Activated CD4-positive, alpha-beta T cell treated with anti-CD3 and anti-CD28 coated beads for 36 hours (primary cell): ENCODE measurements at places on chromosomes 2 and 18.
A peak's percentile ranks its signal among the peaks of the same experiment; 100 is the strongest.

DNA sequence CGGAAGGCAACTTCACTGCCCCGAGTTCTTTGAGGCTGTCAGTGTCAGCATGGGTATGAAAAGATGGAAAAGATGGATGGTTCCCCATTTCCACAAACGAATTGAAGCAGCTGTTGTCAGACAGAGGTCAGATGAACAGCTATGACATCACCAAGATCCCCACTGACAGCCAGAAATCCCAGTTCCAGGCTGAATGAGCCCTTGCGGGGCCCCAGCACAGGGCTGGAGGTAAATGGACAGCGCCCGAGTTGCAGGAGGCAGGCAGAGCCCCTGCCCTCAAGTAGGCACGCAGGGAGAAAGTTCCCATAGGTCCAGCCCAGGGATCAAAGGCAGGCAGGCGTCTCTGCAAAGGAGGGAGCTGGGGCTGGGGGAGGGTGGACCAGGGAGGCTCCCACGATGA is 169.5 kb upstream of the AGAP1 start:
- DNase-seq: no peak

DNA sequence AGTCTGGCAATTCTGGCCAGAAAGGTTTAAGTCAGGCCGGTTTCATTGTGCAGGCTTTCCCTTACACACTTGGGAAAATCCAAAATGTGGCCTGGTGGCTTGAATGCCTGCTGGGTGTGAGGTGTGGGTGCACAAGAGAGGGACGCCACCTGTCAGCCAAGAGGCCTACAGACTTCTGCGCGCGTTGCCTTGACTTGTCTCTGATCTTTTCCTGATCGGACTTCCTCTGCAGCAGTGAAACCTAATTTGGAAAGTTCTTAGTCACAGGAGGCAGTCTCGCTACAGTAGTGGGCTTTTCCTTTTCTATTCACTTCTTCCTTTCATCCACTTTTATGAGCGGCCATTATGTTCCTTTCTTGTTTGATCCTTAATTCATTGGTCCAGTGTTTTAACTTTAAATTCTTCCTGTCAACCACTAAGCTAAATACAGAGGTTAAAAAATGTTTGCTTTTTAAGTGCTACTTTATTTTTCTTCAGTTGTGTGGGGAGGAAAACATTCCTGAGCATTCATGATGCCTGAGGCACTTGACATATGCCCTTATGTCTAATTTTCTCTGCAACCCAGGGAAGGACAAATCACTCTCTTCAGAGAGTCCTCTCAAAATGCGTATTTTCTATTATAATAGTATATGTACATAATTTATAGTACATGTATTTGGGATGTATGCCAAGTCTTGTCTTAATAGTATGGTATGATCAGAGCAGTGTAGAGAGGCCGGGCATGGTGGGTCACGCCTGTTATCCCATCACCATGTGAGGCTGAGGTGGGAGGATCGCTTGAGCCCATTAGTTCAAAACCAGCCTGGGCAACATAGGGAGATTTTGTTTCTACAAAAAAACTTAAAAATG is 128.9 kb downstream of the WDSUB1 start:
- peak; percentile 43 for DNase-seq

- no peak for DNase-seq
Observed at GRCh38 chr2:240208631-240209211, 68.3 kb upstream of the OTOS start.

- DNase-seq: no peak
Observed at GRCh38 chr2:198376677-198377076, 572.3 kb downstream of the PLCL1 start.

GRCh38 chr2:28209261-28209691 is 183.4 kb upstream of the FOSL2 start:
- DNase-seq: no peak

- DNase-seq: no peak
Observed at GRCh38 chr18:36403896-36404820, 106.6 kb downstream of the FHOD3 start.

DNA sequence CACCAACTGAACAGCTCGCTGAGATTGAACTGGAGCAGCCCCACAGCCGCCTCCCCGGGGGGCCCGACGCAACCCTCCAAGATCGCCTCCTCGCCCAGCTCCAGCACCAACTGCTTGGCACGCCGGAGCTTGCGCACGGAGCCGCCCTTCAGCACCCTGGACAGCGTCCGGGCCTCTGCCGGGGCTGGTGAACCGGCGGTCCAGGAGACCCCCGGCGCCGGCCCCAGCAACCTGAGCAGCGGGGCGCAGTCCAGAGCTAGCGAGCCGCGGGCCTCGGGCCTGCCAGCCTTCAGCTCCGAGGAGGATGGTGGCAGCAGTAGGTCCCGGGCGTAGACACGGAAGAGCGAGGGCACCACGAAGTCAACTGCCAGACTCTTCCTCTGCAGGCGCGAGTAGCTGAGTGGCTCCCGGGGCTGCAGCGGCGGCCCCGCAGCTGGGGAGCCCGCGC is 1.2 kb downstream of the ALK start:
- DNase-seq: peak; percentile 79

DNA sequence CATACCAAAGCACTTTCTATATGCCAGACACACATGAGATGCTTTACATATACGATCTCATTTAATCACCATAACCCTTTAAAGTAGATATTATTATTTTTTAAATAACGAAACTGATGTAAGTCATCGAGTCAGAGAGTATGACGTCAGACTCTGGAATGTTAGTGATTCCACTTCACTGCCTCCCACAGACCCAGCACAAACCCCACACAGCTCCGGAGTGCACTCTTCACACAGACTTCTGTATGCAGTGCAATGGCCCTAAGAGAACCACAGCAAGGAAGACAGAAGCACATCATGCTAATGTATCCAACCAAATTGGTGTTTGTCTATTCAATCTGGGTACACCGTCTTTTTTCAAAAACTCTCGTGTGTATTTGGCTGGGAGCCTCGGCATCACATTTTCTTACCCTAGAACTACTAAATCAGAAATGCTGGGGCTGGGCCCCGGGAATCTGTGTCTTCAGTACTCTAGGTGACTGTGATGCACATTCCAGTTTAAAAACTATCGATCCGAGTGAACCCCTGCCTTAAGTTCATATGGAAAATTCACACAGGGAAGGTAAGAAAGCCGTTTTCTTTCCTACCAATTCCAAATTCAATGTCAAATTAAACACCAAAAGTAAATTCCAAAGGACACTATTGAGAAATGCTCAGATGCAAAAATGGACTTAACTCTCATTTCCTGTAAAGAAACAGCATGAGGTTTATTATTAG is 117.7 kb upstream of the ACVR1C start:
- DNase-seq: no peak

GRCh38 chr2:75560022-75560767 is 544 bp downstream of the EVA1A start:
- peak; percentile 34 for DNase-seq

GRCh38 chr2:11861044-11861443 is 114.6 kb downstream of the LPIN1 start:
- no peak for DNase-seq

DNA sequence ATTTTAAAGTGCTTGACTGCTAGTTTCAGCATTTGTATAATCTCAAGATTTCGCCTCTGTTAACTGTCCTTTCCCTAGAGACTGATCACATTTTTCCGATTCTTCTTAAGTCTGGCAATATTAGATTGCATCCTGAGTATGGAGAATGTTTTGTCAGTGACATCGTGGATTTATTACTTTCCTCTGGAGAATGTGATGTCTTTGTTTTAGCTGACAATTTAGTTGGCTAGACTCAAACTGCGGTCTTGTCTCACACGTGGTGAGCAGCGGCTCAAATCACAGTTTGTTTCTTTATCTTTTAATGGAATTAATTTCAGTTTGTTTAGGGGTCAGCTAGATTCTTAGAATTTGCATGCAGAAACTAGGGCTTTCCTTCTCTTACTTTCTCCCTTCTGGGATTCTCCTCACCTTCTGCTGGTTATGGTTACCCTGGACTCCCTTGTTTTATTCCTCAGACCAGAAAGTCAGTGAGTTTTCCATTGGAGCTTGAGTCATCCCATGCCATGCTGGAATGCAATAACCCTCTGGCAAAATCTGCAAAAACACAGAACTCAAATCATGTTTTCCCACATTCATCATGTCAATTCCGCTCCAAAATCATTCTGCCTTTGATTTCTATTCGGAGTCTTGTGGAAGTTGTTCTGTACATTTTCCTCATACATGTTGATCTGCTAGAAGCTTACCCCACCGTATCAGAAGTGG is 327.2 kb upstream of the TRIB2 start:
- no peak for DNase-seq

GRCh38 chr18:44796429-44797428 is 116.0 kb downstream of the SETBP1 start:
- DNase-seq: no peak

- DNase-seq: no peak
Observed at GRCh38 chr2:20771299-20771698, 51.6 kb downstream of the LDAH start.

DNA sequence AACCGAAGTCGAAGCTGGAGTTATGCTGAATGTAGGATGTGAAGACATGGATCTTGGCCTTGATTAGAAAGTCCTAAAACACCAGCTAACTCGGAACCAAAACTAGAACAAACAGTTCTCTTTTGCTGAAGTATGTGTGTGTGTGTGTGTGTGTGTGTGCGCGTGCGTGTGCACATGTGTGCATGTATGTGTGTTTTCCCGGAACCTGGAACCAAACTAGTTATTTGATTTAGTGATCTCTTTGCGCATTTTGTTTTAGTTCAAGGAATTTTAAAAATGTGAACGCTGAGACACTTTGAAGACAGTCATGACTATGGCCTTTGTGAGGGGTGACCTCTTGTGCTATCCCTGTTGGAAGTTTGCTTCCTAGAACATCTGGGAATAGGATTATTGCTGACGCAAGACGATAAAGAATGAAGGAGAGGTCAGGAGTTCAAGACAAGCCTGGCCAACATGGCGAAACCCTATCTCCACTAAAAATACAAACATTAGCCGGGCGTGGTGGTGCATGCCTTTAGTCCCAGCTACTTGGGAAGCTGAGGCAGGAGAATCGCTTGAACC is 23.8 kb downstream of the FHL2 start:
- DNase-seq: no peak

- DNase-seq: no peak
Observed at GRCh38 chr2:224837558-224837957, 121.4 kb upstream of the CCDC195 start.

- no peak for DNase-seq
Observed at GRCh38 chr2:37919631-37920032, 5.5 kb upstream of the RMDN2 start.

DNA sequence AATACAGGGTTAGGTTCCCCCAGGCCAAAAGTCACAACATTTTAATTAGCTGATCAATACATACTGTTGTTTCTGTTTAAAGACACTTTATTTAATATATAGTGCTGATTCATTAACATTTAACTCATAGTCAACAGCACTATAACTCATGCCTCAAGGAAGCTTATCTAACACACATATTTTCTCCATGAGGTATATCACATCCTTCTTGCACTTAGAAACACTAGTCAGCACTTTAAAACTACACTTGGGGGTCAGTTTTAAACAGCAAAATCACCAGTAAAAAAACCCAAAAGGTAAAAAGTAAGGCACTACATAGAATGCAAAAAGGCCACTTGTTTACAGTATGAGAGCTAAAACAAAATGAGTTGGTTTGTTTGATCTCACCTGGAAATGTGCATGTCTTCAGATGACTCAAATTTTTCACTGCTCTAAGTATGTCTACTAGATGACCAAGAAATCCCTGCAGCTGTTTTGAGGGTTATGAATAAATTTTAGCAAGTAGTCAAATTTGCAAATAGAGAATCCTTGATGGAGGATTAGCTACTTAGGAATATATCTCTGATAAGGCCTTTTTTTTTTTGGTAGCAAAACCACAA is 54.1 kb upstream of the EPB41L5 start:
- no peak for DNase-seq

GRCh38 chr18:33606621-33607020 is 28.6 kb downstream of the ASXL3 start:
- DNase-seq: no peak

GRCh38 chr2:202716953-202717597 is 82.3 kb downstream of the FAM117B start:
- DNase-seq: no peak

GRCh38 chr2:35522450-35522849 is 833.1 kb upstream of the CRIM1 start:
- DNase-seq: no peak

GRCh38 chr2:42918041-42918440 is 125.7 kb upstream of the HAAO start:
- DNase-seq: no peak

- no peak for DNase-seq
Observed at GRCh38 chr18:4230450-4231168, 224.5 kb downstream of the DLGAP1 start.

DNA sequence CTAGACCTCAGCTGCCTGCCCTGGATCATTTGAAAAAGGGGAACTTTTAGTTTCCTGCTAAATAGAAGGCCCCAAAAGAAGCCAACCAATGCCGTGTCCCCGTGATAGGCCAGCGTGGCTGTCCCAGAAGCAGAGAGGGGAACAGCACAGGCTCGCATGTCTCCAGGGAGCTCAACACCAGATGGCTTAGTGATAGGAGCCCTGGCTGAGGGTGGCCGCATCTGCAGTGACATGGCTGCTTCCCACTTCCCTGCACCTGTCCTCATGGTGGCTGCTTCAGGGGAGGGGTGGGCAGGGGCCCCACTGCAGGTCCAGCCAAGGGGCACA is 79.6 kb downstream of the MBP start:
- no peak for DNase-seq
